MM.1S (cell line): ENCODE measurements at places on chromosomes 11 and 22.

DNA sequence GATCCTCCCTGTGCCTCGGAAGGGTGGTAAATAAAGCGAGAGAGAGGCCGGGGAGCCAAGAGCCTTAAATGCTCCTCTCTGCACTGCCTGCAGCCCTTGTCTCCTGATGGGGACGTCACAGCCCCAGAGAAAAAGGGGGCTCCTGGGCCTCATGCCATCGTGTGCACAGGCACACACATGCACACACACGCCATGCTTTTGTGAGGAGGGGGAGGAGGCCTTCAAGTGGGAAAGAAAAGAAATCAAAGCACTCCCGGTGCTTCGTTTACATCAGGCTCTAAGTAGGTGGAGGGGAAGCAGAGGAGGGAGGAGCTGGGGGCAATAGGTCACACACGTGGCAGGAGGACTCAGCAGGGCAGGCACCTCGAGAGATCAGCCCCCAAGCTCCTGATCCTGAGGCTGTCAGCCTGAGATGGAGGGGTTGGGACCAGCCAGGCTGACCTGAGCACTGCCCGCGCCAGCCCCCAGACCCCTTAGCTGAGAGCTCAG, 68.2 kb upstream of the NECTIN1 start:
- no peak for DNase-seq
- no peaks in the 10 kb centered on the region for H3K4me1 ChIP-seq
- no peak overlapping the region for H3K27ac ChIP-seq
- H3K27me3 ChIP-seq = peaks cover 23% of the 10 kb centered on the region; the same call in 1 of the 2 replicates
- no peak overlapping the region for H3K4me3 ChIP-seq
- no peaks in the 10 kb centered on the region for H3K36me3 ChIP-seq

DNA sequence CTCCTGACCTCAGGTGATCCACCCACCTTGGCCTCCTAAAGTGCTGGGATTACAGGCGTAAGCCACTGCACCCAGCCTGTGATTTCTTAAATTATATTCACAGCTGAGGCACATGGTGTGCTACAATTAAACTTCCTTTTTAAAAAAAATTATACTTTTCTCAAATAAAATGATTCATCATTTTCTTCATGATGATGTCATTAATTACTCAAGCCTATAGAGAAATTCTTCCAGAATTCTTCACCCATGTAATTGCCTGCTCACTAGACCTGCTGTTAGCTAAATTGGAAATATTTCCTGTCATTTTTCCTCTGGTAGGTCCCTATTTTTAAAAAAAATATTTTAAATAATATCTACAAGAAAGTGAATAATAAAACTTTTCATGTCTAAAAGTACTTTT, 440.0 kb upstream of the ANO3 start:
- H3K27ac ChIP-seq = no peak overlapping the region
- no peaks in the 10 kb centered on the region for H3K27me3 ChIP-seq
- H3K4me3 ChIP-seq = no peak overlapping the region
- no peak for DNase-seq
- H3K4me1 ChIP-seq = no peaks in the 10 kb centered on the region

DNA sequence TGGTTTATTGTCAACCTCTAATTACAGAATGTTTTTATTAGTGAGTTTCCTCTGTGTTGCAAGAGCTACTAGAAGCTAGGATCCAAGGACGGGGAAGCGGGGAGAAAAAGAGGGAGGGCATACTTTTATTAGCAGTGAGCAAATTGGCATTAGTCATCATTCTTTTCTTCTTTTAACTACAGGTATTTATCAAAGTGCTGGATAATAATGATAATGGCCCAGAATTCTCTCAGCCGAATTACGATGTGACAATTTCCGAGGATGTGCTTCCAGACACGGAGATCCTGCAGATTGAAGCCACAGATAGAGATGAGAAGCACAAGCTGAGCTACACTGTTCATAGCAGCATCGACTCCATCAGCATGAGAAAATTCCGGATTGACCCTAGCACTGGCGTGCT, 179.7 kb upstream of the MTNR1B start:
- DNase-seq = no peak
- H3K27me3 ChIP-seq = no peaks in the 10 kb centered on the region
- no peak overlapping the region for H3K27ac ChIP-seq
- H3K36me3 ChIP-seq = no peaks in the 10 kb centered on the region
- no peak overlapping the region for H3K4me3 ChIP-seq

DNA sequence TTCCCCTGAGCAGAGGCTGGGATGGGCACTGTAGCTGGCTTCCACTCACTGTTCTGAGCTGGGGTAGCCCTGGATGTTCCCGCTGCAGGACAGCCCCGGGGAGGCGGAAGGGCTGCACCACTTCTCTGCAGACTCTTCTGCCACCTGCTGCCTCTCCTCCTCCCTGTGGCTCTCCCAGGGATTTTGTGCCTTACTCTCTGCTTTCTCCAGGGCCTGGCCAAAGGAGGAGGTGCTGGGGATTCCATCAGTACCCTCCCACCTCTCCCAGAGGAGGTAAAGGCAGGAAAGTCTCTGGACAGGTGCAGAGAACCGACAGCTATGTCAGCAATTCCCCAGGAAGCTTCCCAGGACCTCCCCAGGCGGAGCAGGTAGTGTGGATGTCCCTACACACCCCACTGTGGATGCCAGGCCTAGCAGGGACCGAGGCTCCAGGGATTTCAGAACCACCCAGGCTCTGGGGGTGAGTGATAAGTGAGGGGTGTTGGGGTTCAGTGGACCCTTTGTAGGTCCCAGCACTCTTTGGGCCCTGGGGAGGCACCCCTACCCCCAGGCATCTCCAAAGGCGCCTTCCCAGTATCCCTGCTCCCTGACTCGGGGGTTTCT, 11.3 kb downstream of the DUSP8 start:
- H3K4me3 ChIP-seq = no peak overlapping the region
- H3K4me1 ChIP-seq = no peaks in the 10 kb centered on the region
- H3K27me3 ChIP-seq = peaks cover 64% of the 10 kb centered on the region
- no peak for DNase-seq
- no peaks in the 10 kb centered on the region for H3K36me3 ChIP-seq
- H3K27ac ChIP-seq = no peak overlapping the region

DNA sequence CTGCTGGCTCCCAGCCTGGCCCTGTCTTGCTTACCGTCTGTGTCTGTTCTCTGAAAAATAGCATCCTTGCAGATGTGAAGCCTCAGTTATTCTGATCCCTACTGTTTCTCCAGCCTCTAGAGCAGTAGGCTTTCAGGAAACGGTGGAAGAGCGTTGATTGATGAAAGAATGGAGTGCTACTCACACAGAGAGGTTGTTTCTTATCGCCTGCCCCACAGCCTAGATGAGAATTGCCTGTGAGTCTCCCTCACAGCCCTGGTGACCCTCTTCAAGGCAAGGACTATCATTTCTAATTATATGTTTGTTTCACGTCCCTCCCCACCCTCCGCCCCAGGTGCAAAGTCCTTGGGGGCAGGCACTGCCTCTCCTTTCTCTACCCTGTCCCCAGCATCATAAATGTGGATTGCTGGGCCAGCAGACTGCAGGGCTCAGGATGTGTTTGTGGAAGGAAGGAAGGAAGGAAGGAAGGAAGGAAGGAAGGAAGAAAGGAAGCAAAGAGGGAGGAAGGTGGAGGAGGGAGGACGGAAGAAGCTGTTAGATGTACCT, 575.3 kb upstream of the B3GAT1 start:
- H3K27me3 ChIP-seq = no peaks in the 10 kb centered on the region
- H3K4me1 ChIP-seq = no peaks in the 10 kb centered on the region
- H3K36me3 ChIP-seq = no peaks in the 10 kb centered on the region
- DNase-seq = no peak
